ENCODE measurements at places on chromosomes 7 and 10.

DNA sequence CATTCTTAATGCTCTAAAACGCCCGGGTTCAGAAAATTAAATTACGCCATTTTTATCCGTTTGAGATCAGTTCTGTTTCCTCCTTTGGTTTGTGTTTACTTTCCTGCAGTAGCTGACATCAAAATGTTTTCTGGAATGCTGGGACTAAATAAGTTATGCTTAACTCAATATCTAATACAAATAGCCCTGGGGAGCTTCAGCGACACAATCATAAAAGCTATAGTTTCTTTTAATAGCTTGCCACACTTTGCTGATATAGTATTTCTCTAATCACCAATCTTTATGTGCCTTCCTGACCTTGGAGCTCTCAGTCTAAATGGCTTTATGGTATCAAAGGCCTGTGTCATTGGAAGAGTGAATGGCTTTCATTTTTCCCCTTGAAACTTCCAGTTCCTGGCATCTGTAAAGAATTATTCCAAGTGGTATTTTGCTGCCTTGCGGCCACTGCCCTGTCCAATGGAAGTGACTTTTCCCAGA is 202.7 kb downstream of the HDAC9 start:
- no peak for DNase-seq

DNA sequence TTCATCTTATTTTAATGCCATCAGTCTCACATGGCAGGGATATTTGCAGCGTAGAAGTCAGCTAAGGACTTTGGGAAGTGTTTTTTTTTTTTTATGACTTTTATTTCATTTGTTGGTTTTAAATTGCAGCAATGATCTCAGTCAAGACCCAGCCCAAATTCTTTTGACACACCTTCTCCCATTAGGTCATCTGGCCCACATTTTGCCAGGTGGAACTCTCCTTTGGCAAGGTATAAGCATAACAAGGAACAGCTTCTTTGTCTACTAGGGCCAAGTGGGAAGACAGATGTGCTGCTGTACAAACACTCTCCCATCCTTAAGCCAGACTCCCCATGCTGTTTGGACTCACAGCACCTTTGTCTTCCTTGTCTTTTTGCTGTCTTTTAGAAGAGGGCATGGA is 41.8 kb downstream of the PLEKHA8 start:
- DNase-seq, result no peak

DNA sequence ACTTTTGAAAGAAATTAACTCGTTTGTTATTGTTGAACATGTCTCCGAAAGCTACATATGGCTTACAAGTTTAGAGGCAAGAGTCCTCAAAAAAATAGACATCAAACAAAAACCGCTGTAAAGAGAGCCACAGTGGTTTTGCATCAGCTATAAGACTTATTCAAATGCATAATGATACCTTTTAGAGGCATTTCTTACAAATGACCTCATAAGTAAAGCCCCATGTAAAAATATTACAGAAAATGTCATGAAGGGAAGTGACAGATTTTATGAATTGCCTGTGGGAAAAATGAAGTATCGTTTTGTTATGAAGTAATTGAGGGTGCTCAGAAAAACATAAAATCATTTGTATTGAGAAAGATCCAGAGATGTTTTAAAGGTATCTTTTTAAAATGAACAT is 598.0 kb downstream of the NXPH1 start:
- DNase-seq, result no peak

DNA sequence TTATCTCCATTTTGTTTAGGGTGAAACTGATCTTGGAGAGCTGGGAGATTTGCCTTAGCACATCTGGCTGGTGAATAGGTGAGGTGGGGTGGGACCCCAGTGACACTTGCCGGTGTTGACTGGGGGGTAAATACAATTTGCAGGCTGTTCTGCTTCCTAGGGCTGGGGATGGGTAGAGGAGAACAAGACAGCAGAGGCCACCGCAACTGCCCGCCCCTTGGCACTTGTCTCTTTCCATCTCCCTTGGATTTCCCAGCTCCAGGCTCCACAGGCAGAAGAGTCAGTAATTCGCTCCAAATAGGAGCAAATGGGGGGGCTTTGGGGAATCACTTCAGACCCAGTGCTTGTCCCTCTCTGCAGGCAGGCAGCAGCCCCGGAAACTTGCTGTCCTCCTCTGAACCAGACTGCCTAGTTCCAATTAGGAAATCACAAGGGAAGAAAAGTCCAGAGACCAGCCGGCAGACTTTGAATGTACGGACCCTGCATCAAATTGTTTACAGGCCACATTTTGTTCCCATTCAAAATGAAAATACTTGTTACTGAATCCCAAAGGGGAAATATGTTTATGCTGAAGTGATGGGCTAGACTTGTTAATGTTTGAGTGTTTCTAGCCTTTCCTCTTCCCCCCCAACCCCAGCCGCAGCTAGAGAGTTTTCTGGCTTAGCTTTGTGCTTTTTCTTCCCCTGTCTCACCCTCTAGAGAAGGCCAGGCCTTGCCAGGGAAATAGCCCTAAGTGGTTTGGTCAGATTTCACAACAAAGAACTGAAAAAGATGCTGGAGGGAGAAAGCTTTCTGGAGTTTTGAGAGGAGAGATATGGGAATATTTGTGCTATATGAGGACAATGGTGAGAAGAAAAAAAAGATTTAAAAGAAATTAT is 10.0 kb upstream of the INPP5F start:
- no peak for DNase-seq

DNA sequence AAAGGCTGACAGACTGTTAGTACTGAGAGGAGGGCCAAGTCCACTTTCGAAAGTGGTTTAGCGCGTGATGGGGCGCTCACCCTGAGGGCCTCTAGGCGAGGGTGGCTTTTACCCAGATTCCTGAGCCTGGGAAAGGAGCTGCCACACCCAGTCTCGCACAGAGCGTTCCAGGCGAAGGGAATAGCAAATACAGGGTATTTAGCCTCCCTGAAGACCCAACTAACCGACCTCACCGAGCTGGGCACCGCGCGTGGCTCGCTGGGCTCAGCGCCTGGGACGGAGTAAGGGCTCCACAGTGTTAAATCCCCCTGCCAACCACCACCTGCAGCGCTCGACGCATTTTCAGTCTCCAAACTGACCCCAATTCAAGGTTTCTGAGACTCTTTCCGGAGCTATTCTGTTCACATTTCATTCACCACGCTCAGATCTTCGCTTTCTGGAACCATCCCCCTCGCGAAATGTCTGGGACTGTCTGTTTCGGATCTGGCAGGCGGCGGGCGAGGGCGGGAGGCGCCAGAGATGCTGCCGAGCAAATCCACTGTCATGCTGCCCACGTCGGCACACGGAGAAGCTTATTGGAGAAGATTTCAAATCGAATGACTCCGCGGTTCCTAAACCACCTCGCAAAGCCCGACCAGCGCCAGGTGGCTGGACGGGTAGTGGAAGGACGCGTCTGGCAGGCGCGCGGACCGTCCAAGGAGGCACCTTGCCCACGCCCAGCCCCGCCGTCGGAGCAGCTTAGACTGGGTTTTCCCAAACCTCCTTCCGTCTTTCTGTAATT is 1.4 kb upstream of the OSBPL3 start:
- no peak for DNase-seq

DNA sequence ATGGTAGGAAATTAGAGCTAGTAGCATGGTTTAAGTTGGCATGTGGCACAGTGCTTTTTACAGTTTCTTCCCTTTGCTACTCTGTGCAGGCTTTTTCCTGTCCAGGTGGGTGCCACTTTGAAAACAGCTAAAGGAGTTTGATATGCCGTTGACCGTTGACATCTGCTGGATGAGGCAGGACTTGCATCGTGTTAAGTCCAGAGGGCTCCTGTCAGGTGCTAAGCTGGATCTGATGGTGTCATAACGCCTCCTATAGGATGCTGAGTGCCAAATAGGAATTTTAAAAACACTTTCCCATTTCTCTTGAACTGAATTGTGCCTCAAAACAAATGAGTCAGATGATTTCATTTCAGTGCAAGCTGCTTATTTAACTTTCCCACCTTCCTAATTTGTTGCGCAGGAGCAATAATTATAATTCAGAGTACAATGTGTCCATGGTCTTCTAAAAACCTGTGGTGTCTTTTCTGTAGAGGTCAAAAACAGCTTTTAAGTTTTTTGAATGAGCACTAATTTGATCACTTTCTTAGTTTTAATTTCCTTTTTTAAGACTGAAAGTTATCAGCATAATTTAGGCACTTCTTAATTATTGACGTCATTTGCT is 178.3 kb downstream of the CDCA7L start:
- DNase-seq, result no peak

GRCh38 chr10:115052728-115053127 is 40.4 kb upstream of the ATRNL1 start:
- DNase-seq, result no peak

- DNase-seq, result no peak
These were observed 17.1 kb downstream of the TRIM24 start for GRCh38 chr7:138477081-138477578.

- no peak for DNase-seq
These were observed 8.9 kb downstream of the EEPD1 start for GRCh38 chr7:36161996-36162395.

DNA sequence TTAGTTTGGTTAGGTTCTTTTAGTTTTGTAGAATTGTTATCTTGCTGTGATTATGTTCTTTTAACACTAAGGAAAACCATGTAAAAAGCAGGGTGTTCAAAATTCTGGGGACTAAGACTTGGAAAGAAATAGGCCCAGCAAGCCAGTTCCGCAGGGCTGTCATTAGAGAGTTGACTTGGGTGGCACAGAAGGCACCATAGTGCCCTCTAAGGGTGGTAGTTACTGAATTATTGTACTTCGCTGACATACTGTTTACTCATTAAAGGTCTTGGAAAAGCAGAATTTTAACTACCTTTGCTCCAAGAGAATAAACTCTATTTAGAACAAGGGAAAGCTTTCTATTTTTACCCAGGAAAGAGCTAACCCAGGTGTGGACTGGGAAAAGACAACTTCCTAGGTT is 86.5 kb downstream of the OTUD1 start:
- no peak for DNase-seq

- DNase-seq, result no peak
These were observed 352.6 kb upstream of the GALNT17 start for GRCh38 chr7:70779321-70779720.

DNA sequence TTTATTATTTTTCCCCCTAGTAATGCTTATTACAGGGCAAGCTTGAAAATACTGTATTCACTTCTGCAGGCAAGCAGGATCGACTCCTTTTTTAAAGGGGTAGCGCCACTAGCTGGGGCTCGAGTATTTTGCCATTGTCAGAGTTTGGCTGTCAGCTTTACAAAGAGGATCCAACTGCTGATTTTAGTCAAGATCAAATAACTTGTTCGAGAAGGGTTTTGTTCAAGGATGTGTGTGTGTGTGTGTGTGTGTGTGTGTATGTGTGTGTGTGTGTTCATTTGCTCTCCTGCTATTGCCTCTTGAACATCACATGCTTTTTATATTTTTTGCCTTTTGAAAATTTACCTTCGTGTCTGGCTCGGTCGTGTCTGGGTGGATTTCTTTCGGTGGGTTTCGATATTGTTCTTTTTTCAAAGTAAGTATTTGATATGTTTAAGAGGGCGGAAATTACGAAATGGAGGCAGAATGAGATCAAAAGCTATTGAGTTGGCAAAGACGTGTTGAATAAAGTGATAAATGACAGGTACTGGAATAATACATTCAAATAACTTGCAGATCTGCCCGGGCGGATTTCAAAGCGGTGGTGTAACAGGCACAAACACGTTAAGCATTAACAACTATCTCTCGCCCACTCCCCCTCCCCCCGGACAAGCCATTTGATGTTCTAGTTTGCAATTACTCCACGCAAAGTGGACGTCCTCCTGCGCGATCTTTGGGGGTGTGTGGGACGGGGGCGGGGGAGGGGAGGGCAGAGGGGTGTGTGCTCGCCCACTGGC is 1.1 kb downstream of the ARID5B start:
- no peak for DNase-seq

DNA sequence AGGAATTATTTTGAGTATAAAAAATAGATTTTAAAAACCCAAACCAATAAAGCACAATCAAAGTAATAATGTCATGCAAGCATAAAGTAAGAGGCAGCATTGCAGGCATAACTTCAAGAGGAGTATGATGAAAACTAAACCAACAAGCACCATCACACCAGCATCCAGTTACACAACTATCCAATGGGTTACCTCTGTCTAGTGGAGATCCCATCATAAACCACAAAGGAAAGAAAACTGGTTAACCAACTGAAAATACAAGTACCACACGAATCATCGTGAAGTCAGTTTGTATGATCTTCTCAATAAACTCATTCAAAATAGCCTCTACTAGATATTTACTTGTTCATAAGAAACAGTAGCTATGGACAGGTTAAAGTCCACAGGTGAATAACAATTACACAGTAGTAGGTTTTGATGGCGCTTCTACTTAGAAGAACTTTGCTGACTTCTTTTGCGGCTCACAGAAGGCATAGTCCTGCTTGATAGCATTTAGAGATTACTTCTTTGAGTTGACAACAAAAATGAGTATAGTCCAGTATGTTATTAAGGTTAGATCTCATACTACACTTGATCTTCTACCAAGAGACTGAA is 116.6 kb downstream of the MICU1 start:
- DNase-seq, result no peak

DNA sequence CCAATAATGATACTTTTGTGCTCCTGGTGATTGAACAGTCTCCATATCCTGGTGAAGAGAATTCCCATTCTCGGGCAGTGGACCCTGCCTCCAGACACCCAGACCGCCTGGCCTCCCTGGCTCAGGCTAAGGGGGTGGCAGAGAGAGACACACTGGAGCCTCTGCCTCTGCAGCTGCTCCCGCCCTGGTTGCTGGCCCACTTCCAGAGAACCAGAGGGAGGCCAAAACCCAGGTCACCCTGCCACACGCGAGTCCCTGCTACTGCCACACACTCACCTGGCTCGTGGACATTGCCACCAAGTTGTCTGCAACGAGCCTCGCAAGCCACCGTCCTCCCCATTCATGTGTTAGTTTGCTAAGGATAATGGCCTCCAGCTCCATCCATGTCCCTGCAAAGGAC is 221.8 kb downstream of the HPSE2 start:
- no peak for DNase-seq

DNA sequence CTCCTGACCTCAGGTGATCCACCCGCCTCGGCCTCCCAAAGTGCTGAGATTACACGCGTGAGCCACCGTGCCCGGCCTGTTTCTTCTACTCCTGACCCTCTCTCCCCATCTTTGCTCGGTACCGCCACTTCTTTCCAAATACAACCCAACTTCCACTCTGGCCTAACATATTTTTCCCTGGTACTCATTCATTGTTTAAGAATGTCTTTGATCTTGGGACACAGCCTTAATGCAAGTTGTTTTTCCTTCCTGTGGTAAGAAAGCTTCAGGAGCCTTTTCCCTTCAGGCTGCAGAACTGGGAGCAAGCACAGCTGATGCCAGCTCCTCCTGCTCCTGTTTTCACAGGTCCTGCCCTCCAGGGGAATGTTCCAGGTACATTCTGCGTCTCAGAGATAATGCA is 13.7 kb downstream of the CALML3 start:
- peak; percentile 40 for DNase-seq

DNA sequence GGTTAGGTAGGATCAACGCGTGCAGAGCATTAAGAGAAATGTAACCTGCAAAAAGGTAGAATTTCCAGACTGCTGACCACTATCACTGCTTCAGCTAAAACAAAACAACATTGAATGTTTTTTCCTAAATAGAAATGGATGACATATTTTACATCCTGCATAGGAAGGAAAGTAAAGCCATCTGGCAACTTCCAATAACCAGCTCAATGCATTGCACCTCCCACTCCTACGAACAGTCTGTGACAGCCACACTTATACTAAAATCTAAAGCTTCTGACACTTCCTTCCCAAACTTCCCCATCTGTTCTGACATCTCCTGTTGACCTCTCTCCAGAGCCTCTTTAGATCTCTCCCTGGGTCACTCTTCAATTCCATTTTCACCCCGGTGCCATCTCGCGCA is 47.1 kb downstream of the NRCAM start:
- no peak for DNase-seq

- no peak for DNase-seq
These were observed 2.5 kb downstream of the FZD1 start for GRCh38 chr7:91266689-91267090.
